ENCODE measurements at places on chromosomes 13 and 19.

DNA sequence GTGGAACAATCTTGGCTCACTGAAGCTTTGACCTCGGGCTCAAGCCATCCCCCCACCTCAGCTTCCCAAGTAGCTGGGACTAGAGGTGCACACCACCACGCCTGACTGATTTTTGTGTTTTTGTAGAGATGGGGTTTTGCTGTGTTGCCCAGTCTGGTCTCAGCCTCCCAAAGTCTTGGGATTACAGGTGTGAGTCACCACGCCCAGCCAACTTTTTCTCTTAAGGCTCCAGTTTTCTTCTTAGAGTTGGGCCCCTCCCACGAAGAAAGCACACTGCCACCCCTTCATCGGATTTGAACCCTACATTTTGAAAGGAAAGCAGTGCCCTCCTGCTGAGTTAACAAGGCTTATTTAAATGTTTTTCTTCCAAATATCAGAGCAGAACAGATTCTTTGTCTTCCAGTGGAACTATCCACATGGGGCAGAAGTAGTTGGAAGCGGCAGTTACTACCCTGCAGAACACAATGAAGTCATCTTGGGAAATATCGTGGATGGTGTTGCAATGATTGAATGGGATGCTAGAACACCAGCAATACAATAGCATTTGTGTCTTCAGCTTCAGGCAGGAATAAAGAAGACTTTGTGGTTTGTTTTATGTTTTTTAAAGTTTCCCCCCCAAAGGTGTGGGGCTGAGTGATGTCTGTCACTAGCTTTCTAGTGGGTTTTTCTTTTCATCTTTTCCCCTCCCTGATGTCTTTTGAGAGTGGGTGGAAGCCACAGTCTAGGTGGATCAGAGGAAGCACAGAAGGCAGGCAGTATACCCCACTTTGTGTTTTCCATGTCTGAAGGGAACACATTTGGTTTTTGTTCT lies 8.9 kb downstream of the ACTN4 start:
- DNase-seq, result no peak

DNA sequence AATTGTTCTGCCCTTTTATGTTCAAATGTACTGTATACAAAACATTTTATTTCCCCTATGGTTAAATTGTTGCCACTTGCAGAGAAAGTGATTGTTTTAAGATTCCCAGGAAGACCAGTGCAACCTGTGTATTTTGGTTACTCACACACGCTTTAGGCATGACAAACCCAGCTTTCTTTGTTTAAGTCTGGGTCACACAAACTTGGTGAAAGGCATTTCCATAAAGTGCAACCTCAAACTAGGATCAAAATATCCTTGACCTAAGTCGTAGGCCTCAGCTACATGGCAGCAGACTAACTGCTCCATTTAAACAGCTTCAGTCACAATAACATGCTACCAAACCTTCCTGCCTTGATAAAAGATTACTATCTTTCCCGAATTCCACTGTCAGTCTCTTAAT lies 639.0 kb upstream of the PRR20A start:
- no peak for DNase-seq

- no peak for DNase-seq
Measured at GRCh38 chr13:109130093-109130835, 500.9 kb downstream of the MYO16 start.

DNA sequence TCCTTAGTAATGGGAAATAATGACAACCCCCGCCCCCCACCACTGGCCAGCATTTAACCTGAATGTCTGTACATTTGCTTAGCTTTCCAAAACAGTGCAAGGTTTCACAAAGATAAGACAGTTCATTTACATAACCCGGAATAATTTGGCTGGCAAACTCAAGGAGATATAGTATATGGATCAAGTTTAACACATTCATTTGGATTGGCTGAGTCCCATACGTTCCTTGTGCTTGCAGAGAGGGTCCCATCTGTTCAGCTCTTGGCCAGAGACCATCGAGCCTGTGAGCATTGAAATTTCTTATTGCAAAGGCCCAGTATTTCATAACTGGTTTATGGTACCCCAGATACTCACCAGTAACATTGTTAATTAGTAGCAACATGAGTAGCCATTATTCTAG lies 116.5 kb downstream of the GPC6 start:
- DNase-seq, result no peak

DNA sequence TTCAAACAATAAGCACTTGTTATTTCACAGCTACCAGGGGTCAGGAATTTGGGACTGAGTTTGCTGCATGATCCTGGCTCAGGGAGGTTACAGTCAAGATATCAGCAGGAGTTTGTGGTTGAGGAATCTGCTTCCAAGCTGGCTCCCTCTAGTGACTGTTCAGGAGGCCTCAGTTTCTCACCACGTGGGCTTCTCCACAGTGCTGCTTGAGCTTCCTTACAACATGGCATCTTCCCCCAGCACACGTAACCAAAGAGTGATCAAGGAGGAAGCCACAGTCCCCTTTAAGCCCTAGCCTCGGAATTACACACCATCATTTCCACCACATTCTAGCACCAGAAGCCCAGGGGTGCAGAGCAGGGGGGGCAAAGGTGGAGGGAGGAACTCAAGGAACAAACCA lies 28.8 kb downstream of the CELF5 start:
- DNase-seq, result no peak

- DNase-seq, result no peak
Measured at GRCh38 chr19:13001502-13002165, 6.4 kb downstream of the NFIX start.

DNA sequence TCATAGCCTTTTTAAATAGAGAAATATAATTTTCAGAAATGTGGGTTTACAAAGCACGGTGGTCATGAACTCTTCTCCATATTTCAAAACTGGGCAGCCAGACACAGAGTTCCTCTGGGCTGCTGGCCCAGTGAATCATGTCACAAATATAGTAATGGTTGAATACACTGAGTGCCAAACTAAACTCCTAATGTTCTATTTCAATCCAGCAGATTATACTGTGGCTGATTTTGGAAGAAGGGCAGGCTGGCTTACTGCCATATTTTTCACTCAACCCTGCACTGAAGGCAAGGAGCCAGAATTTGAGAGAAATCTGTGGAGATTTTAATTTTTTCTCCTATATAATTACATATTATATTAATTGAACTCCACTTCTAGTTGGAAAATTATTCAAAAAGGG lies 17.0 kb upstream of the PRR20A start:
- DNase-seq, result no peak

DNA sequence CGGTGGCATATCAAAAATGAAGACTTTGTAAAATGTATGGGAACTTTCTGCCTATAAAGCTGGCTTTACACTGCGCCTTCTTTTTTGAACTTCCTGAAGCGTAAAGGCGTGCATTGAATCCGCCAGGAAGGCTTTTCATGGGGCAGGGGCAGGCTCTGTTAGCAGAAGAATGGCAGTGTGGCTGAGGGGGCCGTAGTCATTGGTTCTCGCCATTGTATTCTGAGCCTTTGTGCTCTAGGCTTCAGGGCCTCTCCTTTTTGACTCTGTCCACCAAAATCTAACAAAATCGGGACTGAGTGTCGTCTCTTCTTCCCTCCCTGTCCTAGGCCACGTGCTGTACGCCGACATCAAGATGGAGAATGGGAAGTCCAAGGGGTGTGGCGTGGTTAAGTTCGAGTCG lies 14.1 kb downstream of the PRAM1 start:
- DNase-seq, result no peak

GRCh38 chr19:5154129-5154798 lies 185.4 kb downstream of the KDM4B start:
- no peak for DNase-seq

GRCh38 chr13:39273953-39274738 lies 235.9 kb downstream of the NHLRC3 start:
- DNase-seq, result no peak

GRCh38 chr13:76971851-76972829 lies 19.7 kb upstream of the CLN5 start:
- DNase-seq, result no peak

DNA sequence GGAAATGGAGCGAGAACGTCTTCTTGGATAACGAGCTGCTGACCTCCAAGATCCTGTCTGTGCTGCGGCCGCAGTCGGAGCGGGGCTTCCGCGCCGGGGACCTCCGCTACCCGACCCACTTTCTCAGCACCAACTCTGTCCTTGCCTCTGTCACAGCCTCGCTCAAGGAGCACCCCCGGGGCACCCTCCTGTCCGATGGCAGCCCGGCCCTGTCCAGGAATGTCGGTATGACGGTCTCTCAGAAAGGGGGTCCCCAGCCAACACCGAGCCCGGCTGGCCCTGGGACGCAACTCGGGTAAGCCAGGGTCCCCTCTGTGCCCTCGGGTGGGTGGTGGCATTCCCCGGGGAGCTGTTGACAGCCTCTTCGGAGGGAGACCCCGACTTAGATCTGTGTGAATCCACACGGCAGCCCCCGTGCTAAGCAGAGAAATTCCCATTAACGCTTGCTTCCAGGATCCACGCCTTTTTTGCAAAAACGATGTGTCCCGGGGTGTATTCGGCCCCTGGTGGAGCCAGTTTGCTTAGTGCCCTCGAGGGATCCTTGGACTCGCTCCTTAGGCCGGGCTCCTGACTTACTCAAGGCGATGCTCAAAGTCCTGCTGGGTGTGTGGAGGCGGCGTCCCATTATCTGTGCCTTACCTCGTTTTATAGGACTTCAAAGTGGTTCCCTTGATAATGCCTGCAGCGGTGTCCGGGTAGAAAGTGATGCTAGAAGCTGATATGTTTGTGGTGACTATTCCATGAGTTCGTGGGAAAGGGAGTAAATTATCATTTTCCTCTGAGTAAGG lies 48.5 kb downstream of the PEX11G start:
- no peak for DNase-seq

DNA sequence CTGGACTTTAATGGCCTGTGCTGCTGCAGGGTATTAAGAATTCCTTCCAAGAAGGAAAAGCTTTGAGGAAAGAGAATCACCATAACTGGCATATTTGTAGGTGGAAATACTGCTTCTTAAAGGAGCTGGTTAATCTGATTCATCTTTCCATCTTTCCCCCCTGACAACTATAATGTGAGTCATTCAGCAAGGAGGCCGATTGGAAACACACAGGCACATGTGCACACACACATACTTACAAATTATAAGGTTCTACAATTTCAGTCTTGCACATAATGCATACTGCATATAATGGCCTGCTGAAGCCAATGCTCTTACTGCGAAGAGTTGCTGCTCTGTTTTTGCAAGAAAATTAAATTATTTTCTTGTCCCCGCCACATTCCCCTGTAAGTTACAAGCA lies 78.8 kb upstream of the TPP2 start:
- DNase-seq, result no peak

DNA sequence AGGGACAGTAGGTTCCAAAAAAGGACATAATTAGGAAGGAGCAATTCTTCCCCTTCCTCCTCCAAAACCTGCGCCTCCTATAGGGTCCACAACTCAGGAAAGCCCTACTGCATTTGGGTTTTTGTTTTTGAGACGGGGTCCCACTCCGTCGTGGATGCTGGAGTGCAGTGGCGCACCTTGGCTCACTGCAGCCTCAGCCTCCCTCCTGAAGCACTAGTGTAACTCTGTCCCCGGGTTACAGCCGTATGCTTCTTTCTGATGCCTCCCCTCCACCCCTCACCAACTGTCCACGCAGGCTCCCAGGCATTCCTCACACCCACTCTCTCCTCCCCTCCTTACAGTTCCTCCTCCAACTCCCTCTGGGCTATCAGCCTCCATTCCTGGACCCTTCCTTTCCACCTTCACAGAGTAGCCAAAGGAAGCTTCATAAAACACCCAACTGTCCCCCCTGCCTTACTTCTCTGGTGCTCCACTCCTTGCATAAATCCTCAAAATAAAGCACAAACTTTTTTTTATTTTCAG lies 2.2 kb upstream of the SERTAD3 start:
- no peak for DNase-seq

- DNase-seq, result no peak
Measured at GRCh38 chr13:113857531-113858195, 6.2 kb downstream of the GAS6 start.

GRCh38 chr19:460877-461720 lies at the start of gene SHC2:
Gene SHC2, minus strand, starts transcription at chr19:461033. Its CDS starts 37 bp downstream, at chr19:460996.
- no peak for DNase-seq

DNA sequence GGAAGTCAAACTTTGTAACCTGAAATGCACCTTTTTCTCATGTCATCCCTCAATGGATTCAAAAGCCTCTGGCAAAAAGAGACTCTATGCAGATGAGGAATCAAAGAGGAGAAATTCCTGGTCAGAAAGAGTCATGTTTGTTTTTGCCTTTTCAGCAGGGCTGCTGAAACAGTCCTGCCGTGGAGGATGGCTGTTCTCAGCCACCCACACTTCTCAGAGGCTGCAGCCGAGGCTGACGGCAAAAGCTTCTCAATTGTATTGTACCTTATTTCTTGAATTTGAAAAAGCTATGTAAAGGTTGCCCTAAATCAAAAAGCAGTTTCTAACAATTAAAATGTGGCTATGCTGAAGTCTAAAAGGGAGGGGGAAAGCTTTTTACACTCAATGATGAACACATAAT lies 385.3 kb downstream of the KCTD12 start:
- DNase-seq, result no peak

DNA sequence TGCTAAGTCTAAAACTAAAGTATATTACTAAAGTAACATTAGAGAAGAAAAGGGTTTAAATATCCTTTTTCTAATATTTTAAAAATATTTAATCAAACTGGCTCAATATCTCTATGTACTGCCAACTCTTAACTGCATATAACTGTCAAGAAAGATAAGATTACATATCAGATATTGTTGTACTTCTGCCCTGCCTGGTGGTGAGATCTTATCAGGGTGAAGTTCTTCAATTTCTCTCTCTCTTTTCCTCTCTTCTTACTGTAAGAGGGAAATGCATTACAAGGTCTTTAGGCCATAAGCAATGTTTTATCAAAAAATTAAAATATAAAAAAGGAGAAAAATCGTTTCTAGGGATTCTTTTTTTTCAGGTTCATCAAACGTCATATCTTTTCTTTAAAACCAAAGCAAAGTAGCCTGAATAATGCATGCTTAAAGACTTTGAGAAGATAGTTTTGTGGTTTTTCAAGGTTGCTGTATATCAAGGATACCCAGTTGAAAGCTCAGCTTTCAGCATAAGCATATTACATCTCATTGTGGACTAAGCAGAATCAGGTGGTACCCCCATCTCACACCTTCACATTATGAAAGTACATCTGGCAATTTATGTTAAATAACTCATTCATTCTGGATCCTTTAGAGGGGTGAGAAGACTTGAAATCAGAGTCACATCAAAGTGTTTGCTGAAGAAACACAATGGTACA lies 1625.7 kb upstream of the SLC10A2 start:
- DNase-seq, result no peak

- no peak for DNase-seq
Measured at GRCh38 chr13:42478531-42479156, 95.3 kb upstream of the TNFSF11 start.

GRCh38 chr19:35257113-35257461 lies 8.3 kb downstream of the LSR start:
- no peak for DNase-seq

DNA sequence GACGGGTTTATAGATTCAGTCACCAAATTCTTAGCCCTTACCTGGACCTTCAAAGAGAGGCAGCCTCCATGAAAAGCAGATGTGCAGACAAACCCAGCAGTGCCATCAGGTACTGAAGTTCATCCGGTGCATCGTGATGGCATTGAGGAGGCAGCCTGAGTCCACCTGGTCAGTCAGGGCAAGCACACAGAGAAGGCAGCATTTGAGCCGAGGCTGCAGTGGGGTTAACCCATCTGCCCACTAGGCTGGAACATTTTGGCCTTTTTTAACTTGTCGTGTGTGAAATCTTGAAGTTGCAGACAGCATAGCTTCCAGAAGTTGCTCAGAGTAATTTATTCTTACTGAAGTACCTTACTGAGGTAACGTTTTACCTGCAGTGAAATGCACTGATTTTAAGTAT lies 4.9 kb downstream of the LMO7 start:
- DNase-seq, result no peak
